Stimulated activated CD4-positive, alpha-beta T cell treated with anti-CD3 and anti-CD28 coated beads, Interleukin-12 subunit alpha, Interleukin-12 subunit beta, amount 100 ng/mL, for 24 hours (primary cell): ENCODE measurements at places on chromosomes 12 and 14.

DNA sequence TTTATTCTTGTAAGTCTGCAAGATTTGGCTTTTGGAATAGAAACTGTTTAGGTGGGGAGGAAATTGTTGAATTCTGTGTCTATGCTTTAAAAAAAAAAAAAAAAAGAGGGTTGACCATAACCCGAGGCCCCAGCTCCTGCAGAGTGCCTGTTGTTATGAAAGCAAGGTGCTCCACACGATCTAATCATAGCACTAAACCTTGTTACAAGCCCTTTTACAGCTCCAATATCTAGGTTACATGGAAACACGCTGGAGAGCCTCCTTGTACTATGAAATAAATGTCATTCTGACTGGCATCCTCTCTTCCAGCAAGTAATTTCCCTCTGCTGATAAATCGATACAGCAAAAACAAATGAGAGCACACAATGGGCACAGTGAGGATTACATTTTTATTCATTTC is 303.1 kb upstream of the SOX5 start:
- no peak for DNase-seq

GRCh38 chr12:19166956-19167355 is 37.4 kb downstream of the PLEKHA5 start:
- no peak for DNase-seq

- no peak for DNase-seq
These were observed 441.5 kb downstream of the PRKD1 start for GRCh38 chr14:29486132-29486531.

- DNase-seq = no peak
These were observed 10.8 kb upstream of the TEX22 start for GRCh38 chr14:105387530-105387922.

- DNase-seq = no peak
These were observed 31.9 kb downstream of the CEP83 start for GRCh38 chr12:94427501-94428381.

GRCh38 chr12:63064080-63064479 is 86.9 kb downstream of the AVPR1A start:
- no peak for DNase-seq

GRCh38 chr12:66739266-66739665 is 60.4 kb upstream of the GRIP1 start:
- no peak for DNase-seq

GRCh38 chr12:3553221-3553620 is 62.2 kb downstream of the PRMT8 start:
- no peak for DNase-seq

GRCh38 chr14:100375963-100376735 is 53.0 kb downstream of the SLC25A47 start:
- DNase-seq = peak; percentile 86

DNA sequence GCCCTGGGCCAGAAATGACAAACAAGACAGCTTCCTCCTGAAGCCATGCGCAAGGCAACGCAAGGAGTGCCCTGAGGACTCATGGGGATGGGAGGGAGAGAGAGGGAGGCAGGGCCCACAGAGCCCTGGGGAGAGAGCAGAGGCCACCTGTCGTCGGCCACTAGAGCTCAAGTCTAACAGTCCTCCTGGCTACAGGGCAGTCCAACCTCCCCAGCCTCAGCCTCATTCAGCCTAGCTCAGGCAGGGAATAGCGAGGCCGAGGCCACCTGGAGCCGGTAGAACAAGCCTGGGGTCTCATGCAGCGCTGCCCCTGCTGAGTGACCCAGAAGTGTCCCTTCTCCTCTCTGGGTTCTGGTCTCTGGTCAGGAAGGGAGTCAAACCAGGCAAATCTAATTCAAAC is 69.5 kb downstream of the BCL11B start:
- DNase-seq = no peak

GRCh38 chr12:94149119-94149780 is 873 bp downstream of the PLXNC1 start:
- DNase-seq = no peak

- DNase-seq = no peak
These were observed 47.2 kb downstream of the ANKRD9 start for GRCh38 chr14:102462391-102462790.

- DNase-seq = no peak
These were observed 93.1 kb downstream of the PPM1H start for GRCh38 chr12:62841846-62842245.
